ENCODE measurements at places on chromosomes 12 and 14.

DNA sequence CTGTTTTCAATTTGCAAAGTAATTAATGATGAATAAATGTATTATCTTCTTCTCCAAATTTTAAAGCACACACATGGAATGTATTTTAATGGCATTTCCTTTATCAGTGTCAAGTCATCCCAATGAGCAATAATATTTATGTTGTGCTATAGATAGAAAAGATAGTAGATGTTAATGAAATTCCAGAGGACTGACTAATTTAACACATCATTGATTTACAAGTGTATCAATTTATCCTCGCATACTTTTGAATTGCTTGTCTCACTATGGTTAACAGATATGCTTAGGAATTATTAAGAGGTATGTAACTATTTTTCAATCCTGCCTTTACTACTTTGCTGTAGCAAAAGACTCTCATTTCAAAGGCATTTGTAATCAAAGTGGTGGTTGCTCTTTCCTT, 842.9 kb downstream of the SLC6A15 start:
- DNase-seq: no peak

DNA sequence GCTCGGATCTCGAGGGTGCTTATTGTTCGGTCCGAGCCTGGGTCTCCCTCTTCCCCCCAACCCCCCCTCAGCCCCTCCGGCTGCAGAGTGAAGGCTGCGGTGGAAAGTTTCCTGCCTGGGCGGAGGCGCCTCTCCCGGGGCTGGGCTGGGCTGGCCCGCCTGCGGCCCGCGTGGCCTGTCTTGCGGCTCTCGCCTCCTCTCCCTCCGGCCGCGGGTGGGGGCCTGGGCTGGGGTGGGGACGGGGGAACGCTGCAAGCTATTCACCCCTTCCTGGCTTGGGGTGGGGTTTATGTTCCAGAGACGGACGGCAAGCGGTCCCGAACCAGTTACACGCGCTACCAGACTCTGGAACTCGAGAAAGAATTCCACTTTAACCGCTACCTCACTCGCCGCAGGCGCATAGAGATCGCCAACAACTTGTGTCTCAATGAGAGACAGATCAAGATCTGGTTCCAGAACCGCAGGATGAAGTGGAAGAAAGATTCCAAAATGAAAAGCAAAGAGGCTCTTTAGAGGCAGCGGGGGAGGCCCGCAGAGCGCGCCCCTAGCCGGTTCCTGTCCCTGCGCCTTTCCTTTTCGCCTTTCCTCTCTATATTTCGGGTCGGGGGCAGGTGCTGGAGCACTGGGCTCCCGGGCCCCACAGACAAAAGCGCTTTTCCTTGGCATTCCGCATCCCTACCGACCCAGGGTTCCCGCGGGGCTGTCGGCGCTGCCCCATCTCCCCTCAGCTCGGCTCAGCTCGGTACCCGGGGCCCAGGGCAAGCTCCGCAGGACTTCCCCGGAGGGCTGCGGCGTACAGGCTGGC, 1.3 kb downstream of the HOXC5 start:
- no peak for DNase-seq

DNA sequence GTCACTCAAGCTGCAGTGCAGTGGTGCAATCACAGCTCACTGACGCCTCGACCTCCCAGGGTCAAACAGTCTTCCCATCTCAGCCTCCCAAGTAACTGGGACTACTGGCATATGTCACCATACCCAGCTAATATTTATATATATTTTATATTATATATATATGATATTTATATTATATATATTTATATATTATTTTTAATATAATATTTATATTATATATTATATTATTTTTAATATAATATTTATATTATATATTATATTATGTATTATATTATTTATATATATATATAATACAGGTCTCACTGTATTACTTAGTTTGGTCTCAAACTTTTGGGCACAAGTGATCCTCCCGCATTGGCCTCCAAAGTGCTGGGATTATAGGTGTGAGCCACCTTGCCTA, 9.4 kb downstream of the ZNF84 start:
- DNase-seq: no peak

GRCh38 chr14:73741876-73742519, 27.8 kb upstream of the PNMA1 start:
- DNase-seq: no peak

DNA sequence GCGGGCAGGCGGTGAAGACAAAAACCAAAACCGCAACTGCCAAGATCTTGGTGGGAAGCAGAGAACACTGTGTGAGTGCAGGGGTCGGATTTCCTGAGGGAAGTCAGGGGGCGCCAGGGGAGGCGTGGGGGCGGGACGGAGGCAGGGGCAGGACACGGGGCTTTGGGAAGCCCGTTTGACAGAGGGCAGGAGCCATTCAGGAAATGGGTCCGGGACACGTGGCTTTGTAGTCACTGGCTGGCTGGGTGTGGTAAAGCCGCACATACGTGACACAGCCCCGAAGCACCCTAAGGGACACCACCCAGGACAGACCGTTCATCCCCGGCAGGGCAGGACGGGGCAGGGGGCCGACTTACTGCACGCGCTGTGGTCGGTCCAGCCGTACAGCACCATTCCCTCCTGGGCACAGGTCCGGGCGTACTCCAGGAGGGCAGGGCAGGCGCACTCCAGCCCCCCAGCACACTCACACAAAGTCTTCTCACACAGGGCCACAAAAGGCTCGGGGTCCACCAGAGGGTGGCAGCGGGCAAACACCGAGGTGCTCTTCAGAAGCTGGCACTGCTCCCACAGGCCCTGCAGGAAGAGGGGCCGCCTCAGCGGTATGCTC, 49.4 kb downstream of the VWF start:
- DNase-seq: no peak

- DNase-seq: no peak
Observed at GRCh38 chr14:52792097-52792415, 649 bp upstream of the GNPNAT1 start.

DNA sequence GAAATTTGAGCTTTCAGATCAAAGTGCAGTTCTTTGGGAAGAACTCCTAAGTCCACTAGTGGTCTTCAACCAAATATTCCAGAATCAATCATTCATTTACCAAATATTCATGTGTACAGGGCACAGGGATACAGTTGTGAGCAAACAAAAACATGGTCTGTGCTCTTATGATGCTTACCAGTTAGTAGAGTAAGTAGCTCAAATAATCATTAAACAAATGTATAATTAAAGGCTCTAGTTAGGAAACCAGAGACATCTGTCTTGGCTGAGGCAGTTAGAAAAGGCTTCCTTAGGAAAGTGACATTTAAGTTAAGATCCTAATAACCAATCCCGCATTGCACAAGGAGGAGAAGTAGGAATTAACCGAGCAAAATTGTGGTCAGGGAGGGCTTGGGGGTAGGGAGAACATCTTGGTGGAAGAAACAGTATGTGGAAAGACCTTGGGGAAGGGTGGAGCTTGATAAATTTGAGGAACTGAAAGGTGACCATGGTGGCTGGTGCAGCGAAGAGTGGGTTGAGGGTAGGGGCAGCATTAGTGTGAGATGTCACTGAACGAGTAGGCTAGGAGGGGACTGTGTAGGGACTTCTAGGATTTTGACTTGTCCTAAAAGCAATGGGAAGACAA, 40.0 kb downstream of the PEBP1 start:
- no peak for DNase-seq

DNA sequence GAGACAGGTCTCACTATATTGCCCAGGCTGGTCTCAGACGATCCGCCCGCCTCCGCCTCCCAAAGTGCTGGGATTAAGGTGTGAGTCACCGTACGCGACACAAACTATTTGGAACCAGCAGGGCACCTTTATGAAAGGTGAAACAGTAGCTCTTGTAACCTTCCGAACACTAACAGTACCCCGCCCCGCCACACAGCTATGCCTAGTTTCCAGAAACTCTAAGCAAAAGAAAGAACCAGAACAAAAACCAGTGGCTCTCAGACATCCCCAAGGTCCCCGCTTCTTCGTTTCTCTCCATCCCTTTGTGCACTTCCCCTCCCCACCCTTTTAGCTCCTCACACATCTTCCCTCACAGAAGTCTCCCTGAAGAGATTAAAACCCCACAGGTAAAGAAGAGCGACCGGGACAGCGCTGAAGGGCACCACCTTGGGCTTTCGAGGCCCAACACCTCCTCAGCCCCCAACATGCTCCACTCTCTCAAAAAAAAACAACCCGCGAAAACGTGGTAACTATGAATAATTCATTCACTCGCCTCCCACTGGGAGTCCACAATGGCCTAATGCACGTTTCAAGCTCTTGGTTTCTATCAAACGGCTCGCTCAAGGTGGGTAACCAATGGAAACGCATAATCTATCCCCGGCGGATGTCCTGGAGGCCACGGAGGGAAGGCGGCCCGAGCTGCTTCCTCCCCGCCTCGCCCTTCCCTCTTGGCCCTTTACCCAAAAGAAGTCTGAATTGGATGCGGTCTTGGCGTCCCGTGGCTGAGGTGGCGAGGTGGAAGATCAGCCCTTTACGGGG, 877 bp downstream of the BAG5 start:
- peak; percentile 19 for DNase-seq

Data from NCI-H1417 (cell line).